ENCODE measurements at places on chromosomes 3 and 15.

DNA sequence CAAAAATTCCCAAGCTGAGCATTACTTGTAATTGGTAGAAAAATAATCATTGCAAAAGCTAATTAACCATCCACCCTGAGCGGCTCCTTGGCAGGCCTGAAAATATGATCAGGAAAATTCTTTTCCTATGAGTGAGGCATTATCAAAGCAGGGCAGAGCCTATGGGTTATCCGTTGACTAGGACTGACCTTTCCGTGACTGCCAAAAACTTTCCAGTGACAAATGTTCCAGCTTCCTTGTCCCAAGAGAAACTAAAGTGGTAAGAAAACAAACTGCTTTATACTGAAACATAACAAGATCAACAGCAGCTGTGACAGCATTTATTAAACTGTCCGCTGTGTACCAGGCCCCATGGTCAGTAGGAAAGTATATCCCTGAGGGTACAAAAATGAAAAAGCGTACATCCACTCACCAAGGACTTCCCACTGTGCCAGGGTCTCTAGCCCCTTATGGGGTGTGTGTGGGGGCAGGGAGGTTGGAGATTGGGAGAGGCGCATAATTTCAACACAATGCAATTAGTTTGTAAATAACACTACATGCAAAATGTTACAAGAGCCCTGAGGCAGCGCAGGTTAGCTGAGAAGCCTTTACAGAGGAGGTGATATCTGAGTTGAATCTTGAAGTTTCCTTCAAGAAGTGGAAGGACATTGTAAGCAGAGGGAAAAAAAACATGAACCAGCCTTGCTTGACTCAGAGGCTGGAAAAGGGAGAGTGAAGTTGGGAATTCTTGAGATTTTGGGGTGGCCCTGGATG, 8.5 kb downstream of the LIPC start:
- no peak for DNase-seq

DNA sequence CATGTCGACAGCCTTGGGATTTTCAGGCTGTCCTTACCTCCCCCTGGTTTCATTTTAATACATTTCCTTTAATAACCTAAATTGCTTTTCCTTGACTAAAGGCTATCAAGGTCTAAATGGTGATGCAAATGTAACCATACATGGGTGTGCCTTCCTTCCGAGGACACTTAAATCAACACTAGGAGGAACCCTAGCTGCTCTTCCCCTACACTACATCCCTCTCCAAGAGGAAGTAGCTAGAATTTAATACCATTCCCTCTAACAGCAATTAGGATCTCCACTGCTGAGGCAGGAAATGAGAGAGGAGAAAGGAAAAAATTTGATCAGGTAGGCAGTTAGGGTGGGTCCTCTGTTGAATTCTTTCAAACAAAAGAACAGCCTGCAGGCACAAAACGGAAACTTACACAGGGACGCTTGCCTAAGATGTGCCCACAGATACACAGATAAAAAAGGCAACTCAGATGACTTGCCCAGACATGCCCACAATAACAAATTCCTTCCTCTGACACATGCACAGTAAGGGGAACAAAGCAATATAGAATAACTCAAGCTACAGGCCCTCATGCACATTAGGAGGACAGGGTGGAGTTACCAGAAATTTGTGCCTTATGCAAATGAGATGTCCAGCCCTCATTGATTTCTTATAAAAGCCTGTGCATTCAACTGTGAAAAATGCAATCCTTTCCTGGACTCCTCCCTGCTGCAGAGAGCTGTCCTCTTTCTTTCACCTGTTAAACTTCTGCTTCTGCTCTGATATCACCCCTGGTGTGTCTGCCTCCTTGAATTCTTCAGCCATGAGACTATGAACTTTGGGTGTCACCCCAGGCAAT, 1024.4 kb upstream of the CADM2 start:
- DNase-seq: no peak

DNA sequence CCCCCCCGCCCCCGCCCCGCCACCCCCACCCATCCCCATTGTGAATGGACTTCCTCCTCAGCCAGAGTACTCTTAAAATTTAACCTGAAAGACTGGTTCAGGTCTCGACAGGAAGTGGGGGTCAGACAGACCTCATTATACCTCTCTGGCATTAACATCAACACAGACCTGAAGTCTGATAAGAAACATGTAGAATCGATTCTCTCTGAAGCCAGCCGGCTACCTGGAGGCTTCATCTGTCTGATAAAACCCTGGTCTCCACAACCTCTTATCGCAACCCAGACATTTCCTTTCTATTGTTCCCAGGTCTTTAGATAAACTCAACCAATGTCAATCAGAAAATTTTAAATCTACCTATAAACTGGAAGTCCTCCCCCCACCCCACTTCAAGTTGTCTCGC, 42.6 kb downstream of the SLCO2A1 start:
- no peak for DNase-seq

DNA sequence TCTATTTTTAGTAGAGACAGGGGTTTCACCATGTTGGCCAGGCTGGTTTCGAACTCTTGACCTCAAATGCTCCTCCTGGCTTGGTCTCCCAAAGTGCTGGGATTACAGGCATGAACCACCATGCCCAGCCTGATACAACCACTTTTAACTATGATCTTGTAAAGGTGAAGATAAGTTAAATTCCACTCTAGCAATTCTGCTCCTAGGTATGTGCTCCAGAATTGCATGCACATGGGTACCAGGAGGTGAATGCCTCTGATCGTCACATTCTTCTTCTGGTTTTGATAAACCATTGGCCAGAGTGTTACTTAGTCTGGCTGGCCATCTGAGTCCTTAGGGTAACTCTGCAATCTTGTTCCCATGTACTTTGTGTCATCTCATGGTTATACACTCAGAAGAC, 22.3 kb downstream of the CSPG5 start:
- DNase-seq: no peak

- no peak for DNase-seq
Measured at GRCh38 chr3:153285982-153286381, 124.0 kb downstream of the RAP2B start.

GRCh38 chr3:183185696-183186095, 23.2 kb upstream of the LAMP3 start:
- no peak for DNase-seq

GRCh38 chr3:170257145-170257544, 34.9 kb downstream of the PRKCI start:
- DNase-seq: no peak

DNA sequence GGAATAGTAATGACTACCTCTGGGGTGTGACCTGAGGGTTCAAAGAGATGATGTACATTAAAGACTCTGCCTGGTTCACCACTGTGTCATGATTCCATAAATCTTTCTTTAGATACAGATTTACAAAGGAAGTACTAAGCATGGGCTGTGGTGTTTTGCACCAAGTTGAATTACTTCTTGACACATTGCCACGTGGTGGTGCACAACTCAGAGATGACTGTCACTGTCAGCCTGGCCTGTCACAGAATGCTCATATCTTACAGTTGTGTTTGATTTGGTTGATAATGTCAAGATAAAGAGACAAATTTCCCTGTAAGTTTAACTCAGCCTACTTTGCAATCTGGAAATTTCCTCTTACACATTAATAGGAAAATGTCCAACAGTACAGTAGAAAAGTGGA, 3.2 kb downstream of the CTDSPL start:
- no peak for DNase-seq

- DNase-seq: peak; percentile 83
Measured at GRCh38 chr3:101724329-101725193, at the start of gene CEP97. Gene CEP97 (plus strand): TSS chr3:101724614. CDS start chr3:101724677, 63 bp downstream.

DNA sequence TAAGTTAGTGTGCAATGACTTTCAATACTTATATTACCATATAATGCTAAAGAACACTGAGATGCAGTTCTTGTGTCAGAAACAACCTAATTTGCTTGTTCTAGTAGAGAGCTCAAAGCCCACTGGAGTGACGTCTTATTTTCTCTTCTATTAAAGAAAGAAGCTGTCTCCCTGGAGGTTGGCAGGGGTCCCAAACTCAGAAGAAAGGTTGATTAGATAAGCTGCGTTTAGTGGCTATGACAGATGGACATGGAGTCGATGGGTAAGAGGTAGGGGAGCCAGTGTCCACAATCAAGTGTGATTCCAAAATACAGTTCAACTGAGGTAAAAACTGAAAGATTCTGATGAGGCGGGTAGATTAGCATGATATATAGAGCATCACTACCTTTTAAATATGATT, 363.6 kb downstream of the NLGN1 start:
- DNase-seq: no peak

DNA sequence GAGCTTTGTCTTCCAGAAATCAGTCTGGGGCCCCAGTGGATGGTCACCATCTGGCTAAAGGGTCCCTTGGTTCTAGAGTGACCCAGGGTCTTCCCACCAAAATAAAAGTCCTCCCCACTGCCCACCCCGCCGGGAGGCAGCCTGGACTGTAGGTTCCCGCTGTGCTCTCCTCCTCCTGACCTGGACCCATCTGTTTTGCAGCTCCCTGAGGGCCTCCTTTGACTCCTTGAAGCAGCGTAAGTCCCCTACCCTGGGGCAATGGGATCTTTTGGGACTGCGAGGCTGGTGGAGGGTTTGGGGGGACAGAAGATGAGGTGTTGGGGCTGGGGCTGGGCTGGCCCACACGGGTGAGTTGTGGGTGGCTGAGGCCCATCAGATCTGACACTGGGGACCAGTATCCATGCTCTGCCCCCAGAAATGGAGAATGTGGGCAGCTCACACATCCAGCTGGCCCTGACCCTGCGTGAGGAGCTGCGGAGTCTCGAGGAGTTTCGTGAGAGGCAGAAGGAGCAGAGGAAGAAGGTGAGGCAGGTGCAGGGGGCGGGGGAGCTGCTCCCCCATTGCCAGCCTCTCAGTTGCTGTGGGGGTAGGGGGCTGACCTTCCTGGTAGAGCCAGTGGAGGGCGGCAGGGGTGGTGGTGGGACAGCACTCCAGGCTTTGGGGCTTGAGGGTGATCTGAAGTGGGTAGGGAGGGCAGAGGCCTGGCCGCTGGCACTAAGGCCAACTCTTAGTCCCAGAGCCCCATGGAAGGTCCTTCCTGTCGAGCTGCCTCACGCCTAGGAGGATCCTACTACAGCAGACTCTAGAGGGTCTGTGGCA, 30.4 kb downstream of the PSTPIP1 start:
- no peak for DNase-seq

GRCh38 chr3:69368129-69368741, 17.7 kb downstream of the FRMD4B start:
- peak; percentile 24 for DNase-seq

DNA sequence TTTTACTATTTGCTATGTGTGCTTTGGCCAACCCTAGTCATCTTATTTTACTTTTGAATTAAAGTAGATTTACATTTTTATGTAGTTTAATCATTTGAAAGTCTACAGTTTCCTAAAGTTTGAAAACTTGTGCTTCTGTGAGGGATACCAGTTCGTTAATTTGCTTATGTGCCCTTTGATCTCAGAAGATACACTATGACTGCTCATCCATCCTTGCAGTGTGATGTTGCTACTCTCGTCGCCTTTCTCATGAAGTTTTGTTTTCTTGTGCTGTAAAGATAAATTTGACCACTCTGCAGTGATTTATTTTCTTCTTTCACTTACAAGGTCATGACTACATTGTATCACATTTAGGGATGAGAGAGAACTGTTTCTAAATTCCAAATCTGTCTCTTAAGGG, 16.3 kb downstream of the SNRPN start:
- no peak for DNase-seq

GRCh38 chr15:70160267-70160666, 62.5 kb upstream of the TLE3 start:
- DNase-seq: no peak

DNA sequence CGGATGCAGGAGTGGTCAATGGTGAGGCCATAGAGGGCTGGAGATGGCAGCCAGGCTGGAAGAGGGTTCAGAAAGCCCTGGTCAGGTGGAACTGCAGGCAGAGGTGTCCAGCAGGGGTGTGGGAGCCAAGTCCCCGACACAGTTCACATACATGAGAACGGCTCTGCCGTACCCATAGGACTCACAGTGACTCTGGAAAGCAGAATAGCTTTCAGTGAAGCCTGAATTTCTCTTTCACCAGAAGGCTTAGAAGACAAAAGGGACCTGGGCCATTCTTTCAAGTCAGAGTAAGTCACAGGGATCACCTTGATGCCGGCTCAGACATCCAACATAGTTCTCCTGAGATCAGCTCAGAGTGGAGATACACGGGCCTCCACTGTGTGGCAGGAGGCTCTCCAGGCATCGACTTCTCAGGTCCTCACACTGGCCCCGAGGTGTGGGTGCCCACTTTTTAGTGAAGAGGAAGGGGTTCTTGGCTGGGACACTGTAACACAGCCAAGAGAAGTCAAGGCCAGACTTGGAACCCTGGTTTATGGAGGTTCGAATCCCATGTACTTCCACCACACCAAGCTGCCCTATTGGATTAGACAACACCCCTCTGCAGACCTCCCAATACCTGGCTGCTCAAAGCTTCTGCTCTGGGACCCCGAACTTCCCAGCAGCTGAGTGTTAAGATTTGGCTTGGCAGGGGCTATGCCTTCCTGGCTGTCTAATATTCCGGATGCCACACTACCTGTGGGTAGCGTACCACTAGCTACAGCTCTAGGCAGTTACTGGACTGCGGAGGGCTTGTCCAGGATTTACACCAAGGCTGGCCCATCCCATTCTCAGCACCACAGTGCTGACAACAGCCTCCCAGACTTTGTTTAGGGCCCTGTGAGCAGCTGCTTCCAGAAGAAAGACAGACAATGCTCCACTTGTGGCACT, 40.4 kb upstream of the RAB6B start:
- no peak for DNase-seq

DNA sequence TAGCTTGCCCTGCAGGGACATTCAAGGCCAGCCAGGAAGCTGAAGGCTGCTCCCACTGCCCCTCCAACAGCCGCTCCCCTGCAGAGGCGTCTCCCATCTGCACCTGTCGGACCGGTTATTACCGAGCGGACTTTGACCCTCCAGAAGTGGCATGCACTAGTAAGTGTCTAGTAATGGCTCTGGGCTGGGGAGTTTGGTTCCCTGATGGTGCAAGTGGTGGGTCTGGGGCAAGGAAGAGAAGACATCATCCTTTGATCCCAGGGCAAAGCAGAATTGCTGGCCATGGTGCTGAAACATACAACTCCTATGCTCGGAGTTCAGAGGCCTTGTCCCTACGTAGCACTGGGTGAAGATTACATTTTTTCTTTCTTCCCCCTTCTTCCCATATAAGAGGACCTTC, 311.4 kb downstream of the EPHB1 start:
- no peak for DNase-seq

DNA sequence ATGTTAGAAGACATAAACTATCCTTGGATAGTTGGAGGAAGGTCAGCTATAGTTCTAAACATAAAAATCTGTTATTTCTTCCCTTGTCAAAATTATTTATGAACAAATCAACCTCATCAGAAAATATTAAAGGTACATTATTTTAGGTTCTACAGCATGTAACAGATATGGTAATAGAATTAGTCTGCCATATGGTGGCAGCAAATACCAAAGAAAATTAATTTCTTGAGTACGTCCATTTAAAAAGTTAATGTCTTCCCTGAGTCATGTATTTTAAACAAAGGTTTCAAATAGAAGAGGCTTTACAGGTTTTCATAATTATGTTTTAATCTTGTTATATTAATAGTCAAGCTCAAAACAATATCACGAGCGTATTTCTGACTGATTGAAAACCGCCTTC, 17.9 kb upstream of the ANKRD28 start:
- peak; percentile 21 for DNase-seq

Measured in CD4-positive, alpha-beta T cell treated with Interleukin-6 at 100 ng/mL for 8 hours (primary cell).